ENCODE measurements at places on chromosomes 11 and 22.
A peak's percentile ranks its signal among the peaks of the same experiment; 100 is the strongest.

DNA sequence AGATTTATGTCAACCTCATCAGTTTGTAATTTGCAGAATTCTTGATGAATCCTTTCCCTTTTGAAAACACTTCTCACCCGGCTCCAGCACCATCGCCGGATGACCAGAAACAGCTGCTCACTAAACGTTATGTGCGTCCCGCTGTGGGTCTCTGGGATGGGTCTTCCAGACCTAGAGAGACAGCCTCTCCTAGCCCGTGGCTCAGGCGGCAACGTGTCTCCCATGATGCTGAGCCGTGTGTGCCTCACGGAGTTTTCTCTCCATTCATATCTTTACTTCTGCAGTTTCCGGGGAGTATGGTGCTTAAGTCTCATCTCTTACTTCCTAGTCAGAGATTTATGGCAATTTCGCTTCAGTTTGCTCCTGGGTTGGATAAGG, 25.0 kb upstream of the ACR start:
- DNase-seq = no peak

GRCh38 chr11:60647087-60647486, 52.3 kb upstream of the MS4A8 start:
- DNase-seq = no peak

- no peak for DNase-seq
Measured at GRCh38 chr11:8032576-8033304, 45.6 kb downstream of the EIF3F start.

GRCh38 chr11:61850687-61851086, 22.6 kb downstream of the FADS2 start:
- peak; percentile 73 for DNase-seq

DNA sequence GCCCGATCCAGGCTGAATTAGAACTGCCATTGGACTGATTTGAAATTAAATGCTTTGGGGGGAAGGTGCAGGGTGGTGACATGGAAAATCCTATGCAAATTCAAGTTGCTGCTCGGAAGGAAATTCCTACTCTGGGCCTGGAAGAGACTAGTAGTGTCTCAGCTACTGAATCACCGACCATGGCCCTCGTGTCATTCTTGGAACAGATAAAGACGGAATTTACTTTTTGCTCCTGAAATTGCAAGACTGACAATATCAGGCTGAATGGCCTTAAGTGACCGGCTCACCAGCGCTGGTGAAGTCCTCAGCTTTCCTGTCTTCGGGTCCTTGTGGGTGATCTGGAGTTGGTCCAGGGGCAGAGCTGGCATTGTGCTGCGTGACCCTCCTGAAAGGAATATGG, 6.1 kb downstream of the ASCC2 start:
- DNase-seq = no peak

GRCh38 chr22:23501261-23501619, 78.8 kb downstream of the IGLL1 start:
- no peak for DNase-seq

GRCh38 chr11:3130269-3131071, 34.6 kb downstream of the OSBPL5 start:
- no peak for DNase-seq

DNA sequence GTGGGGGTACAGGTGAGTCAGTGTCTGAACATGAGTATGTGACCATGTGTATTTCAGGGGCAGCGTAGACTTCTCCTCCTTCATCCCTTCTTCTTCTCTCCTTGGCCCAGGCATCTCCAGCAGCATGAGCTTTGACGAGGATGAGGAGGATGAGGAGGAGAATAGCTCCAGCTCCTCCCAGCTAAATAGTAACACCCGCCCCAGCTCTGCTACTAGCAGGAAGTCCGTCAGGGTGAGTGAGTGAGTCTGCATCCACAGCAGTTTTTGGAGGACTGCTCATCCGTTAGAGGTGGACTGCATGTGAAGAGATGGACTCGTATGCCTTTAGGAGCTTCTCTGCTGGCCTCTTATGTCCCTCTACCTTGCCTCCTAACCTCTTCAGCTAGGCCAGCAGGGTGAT, 15.6 kb downstream of the TUB start:
- DNase-seq = no peak

- DNase-seq = no peak
Measured at GRCh38 chr22:25061605-25062376, 109.3 kb downstream of the KIAA1671 start.

DNA sequence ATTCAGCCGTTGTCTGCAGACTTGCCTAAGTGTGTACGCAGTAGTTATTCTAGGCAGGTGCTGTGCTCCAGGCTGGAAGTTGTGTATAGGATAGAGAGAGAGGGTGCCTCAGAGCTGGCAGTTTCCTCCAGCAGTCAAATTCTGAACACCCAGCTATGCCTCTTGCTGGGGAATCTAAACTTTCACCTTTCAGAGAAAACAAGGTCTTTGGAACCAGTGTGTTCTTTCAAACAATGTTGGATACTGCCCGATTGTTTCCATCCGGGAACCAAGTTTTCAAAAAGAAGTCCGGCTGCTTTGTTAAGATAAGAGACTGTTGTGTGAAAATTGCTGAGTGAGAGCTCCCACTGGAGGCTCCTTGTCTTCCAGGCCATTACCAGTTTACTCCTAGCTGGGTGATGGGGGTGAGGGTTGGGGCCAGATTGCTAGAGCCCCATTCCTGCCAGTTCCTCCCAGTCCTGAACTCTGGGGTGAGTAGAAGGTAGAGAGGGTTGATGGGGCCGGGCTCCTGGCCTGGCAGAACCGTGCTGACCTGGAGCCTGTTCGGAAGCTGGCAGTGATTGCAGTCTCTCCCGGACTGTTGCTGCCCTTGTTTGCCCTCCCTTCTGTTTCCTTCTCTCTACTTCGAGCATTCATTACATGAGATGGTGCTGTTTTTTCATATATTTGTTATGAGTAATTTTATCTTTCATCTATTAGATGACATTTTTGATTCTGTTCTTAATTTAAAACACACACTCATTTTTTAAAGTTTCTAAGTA, 150.2 kb downstream of the TEAD1 start:
- DNase-seq = no peak

GRCh38 chr11:61022311-61023085, 51.0 kb downstream of the CD6 start:
- no peak for DNase-seq

GRCh38 chr11:72642043-72642883, 32.0 kb downstream of the PDE2A start:
- peak; percentile 22 for DNase-seq

- DNase-seq = peak; percentile 32
Measured at GRCh38 chr11:125956391-125957134, 10.7 kb downstream of the VSIG10L2 start.

DNA sequence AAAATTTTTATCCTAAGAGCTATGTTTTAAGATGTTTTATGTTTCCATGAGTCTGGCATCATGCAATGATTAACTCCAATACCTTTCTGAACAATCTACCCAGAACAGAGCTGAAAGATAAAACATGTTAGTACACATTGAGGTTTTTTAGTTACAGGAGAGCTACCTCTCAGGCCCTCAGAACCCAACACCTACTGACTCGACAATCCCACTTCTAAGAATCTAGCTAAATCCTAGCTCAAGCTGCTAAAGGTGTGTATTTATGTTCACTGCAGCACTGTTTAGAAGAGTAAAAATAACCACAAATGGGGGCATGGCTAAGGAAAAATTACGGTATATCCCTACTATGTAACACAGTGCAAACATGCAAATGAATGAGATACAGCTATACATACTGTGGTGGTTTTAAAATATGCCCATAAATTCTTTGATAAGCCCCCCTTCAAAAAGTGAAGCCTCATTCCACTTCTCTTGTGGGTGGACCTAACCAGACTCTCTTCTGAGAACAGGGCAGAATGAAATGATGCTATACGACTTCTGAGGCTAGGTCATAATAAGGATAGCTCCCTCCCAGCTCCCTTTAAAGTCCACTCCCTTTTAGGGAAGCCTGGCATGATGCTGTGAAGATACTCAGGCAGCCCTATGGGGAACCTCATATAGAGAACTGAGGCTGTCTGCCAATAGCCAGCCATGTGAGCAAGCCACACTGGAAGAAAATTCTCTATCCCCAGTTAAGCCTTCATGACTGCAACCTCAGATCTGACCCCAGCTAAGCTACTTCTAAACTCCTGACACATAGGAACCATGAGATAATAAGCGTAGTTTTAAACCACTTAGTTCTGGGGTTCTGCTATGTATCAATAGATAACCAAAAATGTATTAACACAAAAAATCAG, 29.5 kb downstream of the TMEM123 start:
- DNase-seq = no peak

DNA sequence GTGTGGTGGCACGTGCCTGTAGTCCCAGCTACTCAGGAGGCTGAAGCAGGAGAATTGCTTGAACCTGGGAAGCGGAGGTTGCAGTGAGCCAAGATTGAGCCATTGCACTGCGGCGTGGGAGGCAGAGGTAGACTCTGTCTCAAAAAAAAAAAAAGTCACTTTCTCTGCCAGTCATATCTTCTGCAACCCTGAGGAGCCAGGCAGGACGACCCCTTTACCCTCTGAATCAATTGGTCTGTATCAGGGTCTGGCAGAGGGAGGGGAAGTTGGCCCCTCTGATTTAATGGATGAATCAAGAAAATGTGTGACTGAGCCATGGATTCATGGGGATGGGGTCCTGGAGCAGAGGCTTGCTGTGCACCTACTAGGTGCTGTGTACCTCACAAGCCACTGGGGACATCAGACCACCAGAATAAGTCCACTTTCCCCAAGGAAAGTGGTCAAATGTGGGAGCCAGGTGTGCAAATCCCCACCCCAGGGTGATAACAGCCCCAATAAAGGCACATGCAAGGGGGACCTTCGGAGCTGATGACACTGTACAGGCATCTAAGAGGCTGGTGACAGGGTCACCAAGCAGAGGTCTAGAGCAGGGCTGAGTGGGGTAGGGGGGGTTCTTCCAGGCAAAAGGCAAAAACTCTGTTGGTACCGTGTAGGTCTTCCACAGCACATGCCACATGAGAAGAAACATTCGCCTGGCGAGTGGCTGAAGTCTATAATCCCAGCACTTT, 29.0 kb downstream of the TXN2 start:
- no peak for DNase-seq

DNA sequence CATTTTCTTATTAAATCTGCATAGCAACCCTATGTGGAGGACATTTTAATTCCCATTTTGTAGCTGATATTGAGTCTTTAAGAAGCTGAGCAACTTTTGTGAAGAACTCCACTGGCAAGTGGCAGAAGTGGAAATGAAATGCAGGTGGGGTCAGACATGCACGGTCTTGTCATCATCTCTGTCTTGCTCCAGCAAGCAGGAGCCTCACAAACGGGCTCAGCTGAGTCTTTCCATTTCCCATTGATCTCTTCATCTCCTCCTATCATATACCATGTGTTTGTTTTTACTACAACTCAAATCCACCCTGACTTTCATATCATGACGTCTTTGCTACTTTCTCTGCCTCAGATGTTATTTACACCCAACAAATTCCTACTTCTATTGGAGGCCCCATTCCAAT, 97.9 kb upstream of the TENM4 start:
- DNase-seq = no peak

GRCh38 chr11:3707176-3707575, 36.0 kb upstream of the CHRNA10 start:
- DNase-seq = no peak

DNA sequence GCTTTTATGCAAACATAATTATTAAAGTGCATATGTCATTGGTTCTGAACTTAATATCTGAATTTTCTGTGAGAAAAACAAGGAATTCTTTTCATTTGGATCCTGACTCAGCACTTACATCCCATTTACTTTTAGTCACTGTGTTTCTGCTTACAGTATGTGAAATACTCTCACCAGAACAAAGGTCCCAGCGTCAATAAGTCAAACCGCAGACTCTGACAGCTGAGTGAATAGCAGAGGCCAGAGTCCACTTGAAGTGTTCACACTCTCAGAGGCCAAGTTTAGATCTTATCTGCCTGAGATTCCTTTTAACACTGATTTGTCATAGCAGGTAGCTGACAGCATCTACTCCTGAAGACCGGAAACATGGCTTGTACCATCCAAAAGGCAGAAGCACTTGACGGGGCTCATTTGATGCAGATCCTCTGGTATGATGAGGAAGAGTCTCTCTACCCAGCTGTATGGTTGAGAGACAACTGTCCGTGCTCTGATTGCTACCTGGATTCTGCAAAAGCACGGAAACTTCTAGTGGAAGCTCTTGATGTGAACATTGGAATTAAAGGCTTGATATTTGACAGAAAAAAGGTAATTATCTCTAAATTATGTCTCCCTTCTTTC, 14.6 kb downstream of the BBOX1 start:
- DNase-seq = no peak

GRCh38 chr11:111585371-111585770, 16.9 kb upstream of the SIK2 start:
- DNase-seq = no peak

DNA sequence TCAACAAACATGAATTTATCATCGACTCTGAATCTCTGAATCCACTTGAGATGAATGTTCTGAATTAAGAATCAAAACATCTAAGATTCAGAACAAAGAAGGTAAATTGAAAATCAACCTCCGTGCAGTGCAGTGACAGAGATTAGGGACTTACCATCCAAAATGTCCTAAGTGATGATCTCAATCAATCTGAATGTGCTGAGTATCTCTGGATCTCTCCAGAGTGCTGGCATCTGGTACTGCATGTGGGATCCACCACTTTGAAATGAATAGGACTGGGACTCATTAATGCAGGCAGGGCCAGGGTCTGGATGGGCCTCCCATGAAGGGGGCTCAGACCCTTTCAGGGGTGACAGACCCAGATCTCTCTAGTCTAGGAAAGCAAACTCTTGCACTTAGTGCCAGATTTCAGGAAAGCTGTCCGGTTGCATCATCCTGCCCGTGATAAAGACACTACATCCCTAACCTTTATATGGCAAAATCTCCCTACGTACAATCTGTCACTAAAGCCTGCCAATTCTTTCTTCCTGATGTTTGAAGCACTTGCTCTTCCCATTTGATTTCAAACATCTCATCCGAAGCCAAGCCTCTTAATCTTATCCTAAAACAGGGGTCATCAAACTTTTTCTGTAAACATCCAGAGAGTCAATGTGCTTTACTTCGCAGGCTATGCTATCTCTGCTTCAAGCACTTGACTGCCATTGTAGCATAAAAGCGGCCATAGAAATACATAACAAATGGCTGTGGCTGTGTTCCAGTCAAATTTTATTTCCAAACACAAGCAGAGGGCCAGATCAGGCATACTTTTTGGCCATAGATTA, 263.3 kb downstream of the LARGE1 start:
- peak; percentile 11 for DNase-seq

GRCh38 chr11:116955548-116955947, 118.1 kb upstream of the APOA1 start:
- DNase-seq = no peak

DNA sequence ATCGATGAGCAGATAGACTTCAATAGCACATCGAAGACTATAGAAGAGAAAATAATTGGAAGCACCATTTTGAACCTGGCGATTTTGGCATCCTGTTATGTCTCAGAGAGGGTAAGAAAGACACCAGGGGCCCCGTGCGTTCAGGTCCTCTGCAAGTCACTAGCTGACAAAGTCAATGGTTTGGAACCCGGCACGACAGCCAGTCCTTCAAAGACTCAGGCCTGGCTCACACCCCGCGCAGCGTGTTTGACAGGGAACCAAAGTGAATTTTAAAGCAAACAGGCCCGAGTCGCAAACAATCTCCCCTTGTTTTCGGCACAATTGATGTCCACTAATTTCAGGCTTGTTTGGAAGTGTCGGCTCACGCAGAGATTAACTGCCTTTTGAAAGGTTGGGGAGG, 716.6 kb downstream of the BRD1 start:
- DNase-seq = no peak

- DNase-seq = no peak
Measured at GRCh38 chr11:21634491-21634890, 558.4 kb upstream of the ANO5 start.

- no peak for DNase-seq
Measured at GRCh38 chr22:44024288-44024921, at the start of gene PARVB. Gene PARVB, plus strand, starts transcription at chr22:44024302. Its CDS starts 38 bp downstream, at chr22:44024340.

- no peak for DNase-seq
Measured at GRCh38 chr11:113105592-113105991, 144.4 kb downstream of the NCAM1 start.

GRCh38 chr22:30511911-30512310, 6.4 kb upstream of the SEC14L4 start:
- DNase-seq = no peak
